ENCODE measurements at places on chromosomes 4 and X.

DNA sequence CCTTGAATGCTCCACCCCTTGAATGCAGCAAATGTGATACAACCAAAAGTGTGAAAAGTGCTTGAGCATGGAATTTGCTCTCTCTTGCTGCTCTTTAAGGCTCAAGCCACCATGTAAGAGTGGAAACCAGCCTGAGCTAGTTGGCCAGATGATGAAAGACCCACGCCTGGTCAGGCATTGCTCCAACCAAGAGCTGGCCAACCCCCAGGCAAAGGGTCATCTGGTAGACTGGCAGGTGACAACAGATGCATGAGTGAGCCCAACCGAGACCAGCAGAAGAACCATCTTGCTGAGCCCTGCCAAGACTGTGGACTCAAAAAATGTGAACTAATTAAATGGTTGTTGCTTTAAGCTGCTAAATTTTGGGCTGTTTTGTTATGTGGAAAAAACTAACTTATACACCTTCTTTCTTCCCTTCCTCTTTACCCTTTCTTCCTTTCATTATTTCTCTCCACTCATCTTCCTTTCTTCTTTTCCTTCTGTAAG is 32.7 kb downstream of the ADGRG2 start:
- DNase-seq, result no peak

GRCh38 chr4:7750972-7751371 is 188.7 kb downstream of the AFAP1 start:
- DNase-seq, result no peak

- no peak for DNase-seq
Observed at GRCh38 chrX:12439416-12439815, 301.1 kb downstream of the FRMPD4 start.

- no peak for DNase-seq
Observed at GRCh38 chr4:183445097-183445428, 627 bp downstream of the CDKN2AIP start.

- no peak for DNase-seq
Observed at GRCh38 chr4:137430171-137430570, 102.1 kb downstream of the PCDH18 start.

DNA sequence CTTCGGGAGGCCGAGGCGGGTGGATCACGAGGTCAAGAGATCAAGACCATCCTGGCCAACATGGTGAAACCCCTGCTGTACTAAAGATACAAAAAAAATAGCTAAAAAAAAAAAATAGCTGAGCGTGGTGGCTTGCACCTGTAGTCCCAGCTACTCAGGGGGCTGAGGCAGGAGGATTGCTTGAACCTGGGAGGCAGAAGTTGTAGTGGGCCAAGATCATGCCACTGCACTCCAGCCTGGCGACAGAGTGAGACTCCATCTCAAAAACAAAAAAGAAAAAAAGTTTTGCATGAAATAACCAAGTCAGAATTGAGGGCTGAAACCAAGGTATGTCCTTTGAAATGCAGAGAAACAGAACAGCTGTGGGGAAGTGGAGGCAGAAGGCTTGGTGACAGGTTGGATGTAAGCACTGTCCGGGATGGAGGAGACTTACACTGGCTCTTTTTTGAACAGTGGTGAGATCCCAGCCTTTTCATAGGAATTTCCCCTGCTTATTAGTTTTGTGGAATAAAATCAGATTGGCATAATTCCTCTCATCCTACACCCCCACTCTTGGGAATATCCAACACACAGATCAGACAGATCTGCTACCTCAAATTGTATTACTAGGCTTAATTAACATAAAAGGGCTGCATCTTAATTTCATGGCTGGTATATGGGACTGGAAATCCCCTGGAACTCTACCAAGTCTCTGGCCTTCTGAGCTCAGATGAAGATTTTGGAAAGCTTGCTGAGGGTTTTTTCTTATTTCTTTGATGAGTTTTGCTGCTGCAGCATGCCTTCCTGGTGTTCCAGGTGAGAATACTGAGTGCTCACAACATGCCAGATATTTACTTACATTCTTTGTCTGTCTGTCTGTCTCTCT is 18.8 kb upstream of the C4orf36 start:
- no peak for DNase-seq

- DNase-seq, result no peak
Observed at GRCh38 chr4:26257850-26258249, 63.0 kb upstream of the RBPJ start.

DNA sequence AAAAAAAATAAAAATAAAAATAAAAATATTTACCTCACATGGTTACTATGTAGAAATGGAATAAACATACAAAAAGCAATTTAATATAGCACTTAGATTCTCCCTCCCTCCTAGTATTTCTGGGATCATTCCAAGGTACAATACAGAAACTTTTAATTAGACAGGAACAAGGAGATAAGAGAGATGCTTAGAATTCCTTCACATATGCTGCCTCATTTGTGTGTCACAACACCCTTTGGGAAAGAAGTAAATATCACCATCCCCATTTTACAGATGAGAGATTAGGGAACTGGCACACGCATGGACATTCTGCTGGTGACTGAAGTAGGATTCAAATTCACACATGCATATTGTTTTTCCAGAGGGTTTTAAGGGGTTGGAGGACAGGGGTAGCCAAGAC is 164.2 kb downstream of the APBB2 start:
- DNase-seq, result no peak

DNA sequence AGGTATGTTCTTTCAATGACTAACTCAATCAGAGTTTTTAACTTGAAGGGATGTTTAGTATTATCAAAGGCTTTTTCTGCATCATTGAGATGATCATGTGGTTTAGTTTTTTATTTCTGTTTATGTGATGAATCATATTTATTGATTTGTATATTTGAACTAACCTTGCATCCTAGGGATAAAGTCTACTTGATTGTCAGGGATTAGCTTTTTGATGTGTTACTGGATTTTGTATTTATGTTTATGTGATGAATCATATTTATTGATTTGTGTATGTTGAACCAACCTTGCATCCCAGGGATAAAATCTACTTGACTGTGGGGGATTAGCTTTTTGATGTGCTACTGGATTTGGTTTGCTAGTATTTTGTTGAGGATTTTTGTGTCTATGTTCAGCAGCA is 615.4 kb upstream of the GRID2 start:
- no peak for DNase-seq

- no peak for DNase-seq
Observed at GRCh38 chr4:53007024-53007423, 144.9 kb downstream of the RASL11B start.

DNA sequence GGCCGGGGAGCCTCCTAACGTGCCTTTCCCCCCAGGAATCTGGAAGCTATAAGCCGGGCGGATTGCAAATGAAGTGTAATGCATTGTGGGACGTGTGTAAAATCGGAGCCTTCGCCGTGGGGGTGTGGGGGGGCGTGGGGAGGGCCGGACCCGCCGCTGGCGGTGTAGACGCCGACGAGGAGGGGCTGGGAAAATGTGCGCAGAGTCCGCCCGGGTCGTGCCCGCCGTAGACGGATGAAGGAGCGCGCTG is 1.3 kb downstream of the STOX2 start:
- no peak for DNase-seq

- no peak for DNase-seq
Observed at GRCh38 chrX:133983256-133983973, 2.0 kb downstream of the GPC3 start.

DNA sequence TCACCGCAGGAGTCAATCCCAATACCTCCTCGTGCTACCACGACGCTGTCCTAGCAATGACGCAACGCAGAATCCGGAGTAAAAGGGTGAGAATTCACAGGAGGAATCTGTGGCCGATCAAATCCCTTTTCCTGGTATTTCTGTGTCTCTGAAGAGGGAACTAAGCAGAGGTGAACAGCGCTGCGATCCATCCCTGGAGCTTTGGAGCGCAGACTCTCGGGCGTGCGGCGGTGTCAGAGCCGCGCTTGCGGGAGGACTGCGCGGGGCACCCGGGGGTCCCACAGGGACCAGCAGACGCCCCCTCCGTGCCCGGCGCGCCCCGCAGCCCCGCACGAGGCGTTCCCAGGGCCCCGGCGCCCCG is 17.2 kb upstream of the ZNF718 start:
- DNase-seq, result no peak

- no peak for DNase-seq
Observed at GRCh38 chr4:88097301-88097700, 61.1 kb downstream of the ABCG2 start.

DNA sequence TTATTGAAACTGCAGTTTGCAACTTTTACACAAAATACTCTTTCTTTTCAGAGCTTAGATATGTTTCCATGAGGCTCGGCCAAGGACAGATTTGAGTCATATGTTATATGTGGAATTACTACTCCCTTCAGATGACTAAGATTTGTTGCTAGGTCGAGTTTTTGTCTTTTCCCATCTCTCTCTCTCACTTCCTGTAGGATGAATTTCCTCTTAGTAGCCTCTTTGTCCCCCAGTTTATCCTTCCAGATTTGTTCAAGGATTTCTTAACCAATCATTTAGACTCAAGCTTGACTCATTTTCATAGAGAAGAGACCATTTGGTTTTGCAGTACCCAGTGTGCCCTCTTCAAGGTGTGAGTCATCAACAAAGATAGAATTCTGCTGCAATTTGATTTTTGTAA is 209.2 kb downstream of the GLUD2 start:
- no peak for DNase-seq

DNA sequence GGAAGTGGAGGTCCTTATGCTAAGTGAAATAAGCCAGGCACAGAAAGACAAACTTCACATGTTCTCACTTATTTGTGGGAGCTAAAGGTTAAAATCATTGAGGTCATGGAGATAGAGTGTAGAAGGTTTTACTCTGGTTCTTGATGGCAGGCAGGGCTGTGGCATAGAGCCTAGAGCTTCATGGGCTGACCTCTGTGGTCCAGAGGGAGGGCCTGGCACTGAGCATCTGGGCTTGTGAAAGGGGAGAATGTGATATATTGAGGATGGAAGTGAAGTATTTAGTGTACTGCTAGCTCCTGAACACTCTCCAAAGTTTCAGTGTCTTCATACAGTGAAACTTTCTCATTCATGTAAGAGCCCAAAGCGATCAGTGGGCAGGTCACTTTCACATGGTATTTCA is 71.3 kb upstream of the ANXA3 start:
- DNase-seq, result no peak

DNA sequence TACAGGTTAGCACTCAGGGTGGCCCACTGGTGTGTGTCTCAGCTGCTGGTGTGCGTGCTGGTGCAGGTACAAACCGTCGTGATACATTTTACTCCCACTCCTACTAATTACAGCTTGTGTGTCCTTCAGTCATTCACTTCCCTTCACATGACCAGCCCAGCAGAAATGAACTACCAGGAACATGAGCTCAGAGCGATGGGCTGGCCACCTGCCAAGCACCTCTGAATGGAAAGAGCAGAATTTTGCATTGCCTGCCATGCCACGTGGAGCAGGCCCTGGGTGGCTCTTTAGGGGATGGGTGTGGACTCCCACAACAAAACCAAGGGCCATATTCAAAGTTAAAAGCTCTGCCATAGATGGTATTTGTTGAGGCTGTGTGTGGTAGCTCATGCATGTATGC is 58.9 kb upstream of the PGM2 start:
- DNase-seq, result no peak

DNA sequence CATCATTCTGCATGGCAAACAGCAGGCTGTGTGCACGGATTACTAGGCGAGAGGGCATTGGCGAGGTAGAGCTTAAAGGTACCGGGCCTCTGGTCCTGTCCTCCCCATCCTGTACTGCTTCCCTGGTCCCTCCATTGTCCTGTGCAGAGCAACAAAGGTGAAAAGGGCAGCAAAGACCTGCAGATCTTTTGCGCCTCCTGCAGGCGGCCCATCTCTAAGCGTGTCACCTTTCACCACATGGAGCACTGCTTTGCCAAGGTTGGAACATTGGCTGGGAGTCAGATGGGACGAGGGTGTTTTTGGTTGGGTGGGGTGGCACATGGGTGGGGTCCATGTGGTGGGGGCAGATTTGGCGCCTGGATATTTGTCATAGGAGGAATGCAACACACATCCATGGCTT is 64.7 kb upstream of the UXT start:
- DNase-seq, result no peak

DNA sequence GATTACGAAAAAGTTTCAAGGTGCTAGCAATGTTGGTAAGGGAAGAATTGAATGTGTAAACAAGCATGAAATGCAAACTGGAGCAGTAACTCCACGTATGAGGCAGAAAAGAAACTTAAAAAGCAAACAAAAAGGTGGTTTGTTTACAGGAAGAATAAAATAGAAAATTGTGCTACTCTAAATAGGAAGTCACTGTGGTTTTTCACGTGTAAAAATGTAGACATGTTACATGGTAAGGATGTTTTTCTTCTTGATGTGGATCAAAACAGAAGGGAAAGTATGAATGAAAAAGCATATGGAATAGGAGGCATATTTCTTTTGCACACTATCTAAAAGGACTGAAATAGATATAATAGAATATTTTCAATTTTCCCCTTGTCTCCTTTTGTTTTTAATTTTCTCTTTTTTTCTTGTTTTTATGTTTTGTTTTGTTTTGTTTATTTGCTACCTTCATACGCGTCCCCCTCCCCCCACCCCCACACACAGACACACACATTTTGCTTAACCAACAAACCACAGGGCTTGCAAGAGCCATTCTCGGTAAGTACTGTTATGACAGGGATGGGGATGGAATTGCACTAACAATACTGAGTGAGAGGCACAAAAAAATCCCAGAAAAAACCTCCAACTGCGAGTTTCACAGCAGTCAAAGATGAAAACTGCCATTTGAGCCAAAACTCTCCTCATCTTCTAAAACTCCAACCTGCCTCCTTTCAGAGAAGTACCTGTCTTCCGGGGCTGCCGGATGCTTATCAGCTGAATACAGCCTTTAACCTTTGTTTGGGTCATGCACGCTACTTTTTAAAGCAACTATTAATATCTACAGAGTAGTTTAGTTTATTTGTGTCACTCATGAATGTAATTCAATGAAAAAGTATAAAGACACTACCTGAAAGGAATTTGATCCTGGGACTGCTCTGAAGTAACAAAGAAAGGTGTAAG is 135.8 kb downstream of the IL15 start:
- no peak for DNase-seq

DNA sequence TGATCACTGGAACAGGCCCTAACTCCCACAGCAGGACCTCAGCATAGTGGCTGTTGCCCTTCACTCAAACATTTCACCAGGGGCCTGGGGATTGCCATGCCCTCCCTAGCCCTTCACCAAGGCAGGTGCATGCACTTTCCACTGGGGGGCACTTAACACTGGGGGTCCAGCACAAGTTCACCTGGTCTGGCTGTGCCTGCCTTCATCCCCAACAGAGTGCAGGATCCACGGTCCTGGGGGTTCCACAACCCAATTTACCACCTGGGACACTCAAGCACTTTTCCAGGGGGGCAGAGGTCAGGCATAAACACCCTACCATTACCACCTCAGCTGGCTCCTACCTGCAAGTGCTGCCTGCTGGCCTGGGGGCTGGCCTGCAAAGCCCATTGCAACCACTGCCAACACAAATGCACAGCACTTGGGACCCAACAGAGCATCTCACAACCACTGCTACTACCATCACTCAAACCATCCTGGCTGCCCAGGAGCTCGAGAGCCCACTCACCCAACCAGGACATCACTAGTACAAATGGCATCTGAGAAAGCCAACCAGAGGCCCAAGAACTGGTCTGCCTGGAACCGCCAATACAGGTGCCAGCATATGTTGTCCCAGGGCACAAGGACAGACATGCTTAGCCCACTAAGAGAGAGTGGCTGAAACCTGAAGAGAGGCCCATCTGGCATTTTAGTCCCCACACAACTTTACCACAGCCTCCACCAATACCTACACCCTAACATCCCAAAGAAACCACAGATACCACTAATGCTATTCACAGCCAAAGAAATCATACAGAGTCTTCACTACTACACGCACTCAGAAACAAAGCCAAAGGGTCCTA is 43.1 kb downstream of the NAT8L start:
- no peak for DNase-seq
